ENCODE measurements at places on chromosomes 6 and 20.

DNA sequence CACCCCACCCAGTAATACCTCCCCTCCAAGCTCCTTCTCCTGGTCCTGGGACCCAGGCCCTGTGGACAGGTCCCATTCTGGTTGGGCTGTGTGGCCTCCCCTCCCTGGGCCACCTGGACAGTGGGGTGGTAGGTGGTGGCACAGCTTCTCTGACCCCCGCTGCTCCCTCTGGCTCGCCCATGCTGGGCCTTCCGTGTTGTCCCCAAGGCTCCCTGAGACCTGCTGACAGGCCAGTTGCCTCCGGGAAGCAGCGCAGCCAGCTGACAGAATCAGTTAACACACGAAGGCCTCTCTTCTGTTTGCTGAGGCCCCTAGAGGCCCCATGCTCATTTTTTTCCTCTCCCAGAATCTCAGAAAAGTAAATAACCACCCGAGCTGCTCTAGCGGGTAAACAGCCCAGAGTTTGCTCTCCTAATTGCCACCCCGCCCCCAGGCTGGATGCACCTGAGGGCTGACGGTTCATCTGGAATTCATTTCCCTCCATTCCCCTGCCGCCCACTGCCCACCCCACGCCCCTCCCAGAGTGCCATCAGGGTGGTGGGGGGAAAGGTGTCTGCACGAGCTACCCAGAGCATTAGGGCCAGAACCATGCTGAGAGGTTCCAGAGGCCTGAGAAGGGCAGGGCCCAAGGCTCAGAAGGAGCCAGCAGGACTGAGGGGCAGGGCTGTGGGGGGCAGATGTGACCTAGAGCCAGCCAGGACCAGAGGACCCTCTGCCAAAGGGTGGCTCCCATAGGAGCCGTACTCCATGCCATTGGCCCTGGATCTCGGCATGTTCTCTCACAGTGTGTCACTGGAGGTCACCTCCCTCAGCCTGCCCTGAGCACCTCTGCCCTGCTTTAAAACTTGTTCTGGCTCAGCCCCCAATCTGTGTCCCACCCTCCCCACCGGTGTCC, 157.5 kb downstream of the GRM4 start:
- DNase-seq, result peak; percentile 21

DNA sequence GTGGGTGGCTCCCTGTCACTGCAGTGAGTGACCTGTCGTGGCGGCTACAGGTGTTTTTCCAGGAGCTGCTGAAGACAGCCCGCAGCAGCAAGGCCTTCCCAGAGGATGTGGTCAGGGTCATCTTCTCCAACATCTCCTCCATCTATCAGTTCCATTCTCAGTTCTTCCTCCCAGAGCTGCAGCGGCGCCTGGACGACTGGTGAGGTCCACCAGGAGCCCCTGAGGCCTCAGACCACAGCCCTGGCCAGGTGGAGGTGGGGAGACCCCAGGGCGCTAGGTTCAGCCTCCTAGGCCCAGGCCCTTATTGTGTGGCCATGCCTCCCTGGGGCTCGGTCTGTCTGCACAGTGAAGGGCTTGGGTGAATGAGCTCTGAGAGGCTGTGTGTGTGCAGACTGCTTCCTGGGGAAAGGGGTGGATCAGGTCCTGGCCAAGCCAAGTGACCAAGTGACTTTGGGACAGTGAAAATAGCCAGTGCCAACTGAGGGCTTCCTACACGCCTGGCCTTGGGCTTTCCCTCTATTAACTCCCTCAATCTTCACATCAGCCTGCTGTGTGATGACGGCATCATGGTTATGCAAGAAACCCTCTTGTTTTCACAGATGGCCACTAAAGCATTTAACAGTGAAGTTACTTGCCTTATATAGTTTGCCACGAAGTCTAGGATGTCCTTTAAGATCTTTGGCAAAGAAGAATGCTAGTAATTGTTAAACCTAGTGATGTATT, 6.4 kb downstream of the FGD2 start:
- DNase-seq, result no peak

GRCh38 chr6:90610301-90610750, 23.5 kb upstream of the MAP3K7 start:
- peak; percentile 53 for DNase-seq

DNA sequence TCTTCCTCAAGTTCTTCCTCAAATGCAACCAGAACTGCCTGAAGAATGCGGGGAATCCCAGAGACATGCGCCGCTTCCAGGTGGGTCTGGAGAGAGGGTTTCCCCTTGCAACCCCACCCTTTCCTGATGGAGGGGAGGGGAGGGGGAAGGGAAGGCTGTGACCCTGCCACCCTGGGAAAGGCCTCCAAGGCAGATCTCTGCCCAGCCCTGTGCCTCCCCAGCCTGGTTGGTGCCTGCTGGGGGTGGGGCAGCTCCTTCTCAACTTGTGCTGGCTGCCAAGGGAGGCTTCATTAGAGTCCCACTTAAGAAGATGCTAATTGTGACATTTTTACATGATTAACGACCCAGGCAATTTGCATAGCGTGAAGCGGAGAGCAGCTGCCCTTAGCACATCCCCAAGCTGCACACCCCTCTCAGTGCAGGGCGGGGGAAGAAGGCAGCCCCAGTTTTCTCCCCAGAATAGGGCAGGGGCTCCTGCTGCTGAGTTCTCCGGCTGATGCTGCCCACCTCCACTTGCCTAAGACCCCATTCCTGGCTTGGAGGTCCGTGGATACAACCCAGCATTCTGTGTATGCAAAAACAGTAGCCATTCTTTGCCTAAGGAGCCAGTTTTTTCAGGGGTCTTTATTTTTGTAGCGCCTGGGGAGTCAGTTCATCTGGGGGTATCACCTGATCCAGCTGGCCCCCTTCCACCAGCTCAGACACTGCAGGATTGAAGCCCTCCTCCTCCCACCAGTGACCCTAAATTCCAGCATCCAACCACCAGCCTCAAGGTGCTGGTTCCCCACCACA, 51.7 kb downstream of the CPXM1 start:
- no peak for DNase-seq
